ENCODE measurements at places on chromosomes 6 and 20.

- no peak for DNase-seq
These were observed 90.1 kb downstream of the BMP5 start for GRCh38 chr6:55785273-55785672.

- DNase-seq, result no peak
These were observed 83.6 kb upstream of the PMEPA1 start for GRCh38 chr20:57793421-57793820.

DNA sequence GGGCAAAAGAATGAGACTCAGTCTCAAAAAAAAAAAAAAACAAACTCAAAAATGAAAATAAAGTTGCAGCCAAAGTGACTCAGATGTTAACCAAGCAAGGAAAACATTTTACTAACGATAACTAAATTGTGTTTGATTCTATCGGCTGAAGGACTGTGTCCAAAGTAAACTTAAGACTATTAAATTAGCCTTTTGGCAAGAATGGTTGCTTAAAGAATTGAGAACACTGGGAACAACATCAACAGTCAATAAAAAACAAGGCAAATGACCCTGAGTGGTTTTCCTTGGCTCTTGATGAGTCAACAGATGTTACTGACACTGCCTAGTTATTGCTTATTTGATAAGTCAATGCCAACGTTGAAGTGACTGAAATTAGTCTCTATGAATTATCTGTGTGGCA is 36.7 kb downstream of the POU3F2 start:
- DNase-seq, result no peak

GRCh38 chr6:79028641-79029314 is 49.3 kb downstream of the PHIP start:
- DNase-seq, result no peak

- DNase-seq, result no peak
These were observed 24.0 kb downstream of the JAG1 start for GRCh38 chr20:10649797-10650160.

GRCh38 chr6:142821860-142822259 is 123.1 kb downstream of the HIVEP2 start:
- DNase-seq, result no peak

DNA sequence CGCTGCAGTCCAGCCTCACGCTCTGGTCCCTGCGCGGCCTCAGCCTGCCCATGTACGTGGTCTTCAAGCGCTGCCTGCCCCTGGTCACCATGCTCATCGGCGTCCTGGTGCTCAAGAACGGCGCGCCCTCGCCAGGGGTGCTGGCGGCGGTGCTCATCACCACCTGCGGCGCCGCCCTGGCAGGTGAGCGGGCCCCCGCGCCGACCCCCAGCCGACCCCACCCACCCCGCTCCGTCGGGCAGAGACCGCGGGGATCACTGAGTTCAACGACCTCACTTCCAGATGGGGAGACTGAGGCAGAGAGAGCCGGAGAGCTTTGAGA is 545 bp downstream of the SLC35D3 start:
- no peak for DNase-seq

DNA sequence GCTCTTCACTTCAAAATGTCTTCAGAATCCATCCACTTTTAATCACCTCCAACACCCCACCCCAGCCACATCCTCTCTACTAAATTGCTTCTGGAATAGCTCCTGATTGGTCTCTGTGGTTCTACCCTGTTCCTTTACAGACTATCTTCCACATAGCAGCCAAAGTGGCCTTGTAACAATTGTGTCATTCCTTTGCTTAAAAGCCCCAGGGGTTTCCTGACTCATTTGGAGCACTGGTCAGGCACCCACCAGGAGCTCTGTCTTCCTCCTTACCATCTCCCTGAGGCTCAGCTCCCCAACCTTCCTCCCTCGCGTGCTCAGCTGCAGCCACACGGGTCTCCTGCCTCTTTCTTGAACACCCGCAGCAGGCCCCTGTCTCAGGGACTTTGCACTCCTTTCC is 126.8 kb downstream of the HIVEP1 start:
- DNase-seq, result no peak

GRCh38 chr6:119604124-119604523 is 254.6 kb upstream of the MAN1A1 start:
- no peak for DNase-seq

DNA sequence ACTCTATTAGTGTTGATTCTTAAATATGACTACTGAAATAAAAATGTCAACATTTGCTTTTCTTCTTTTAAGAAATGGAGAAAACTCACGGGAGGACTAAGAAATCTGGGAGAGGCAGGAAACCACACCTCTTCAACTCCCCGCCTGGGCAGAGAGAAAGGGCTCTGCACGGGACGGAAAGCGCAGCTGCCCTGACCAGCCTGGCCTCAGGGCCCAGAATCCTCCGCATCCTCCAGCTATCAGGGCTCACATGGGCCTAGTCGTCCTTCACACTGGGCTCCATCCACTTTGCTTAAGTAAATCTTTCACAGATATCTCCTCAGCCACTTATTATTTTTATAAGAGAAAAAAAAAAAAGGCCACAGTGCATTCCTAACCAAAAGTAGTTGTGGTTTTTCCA is 215.1 kb downstream of the TBXT start:
- no peak for DNase-seq

- DNase-seq, result no peak
These were observed 70.5 kb downstream of the RREB1 start for GRCh38 chr6:7178280-7178679.

GRCh38 chr20:39263076-39263475 is 300.9 kb downstream of the DHX35 start:
- DNase-seq, result no peak

DNA sequence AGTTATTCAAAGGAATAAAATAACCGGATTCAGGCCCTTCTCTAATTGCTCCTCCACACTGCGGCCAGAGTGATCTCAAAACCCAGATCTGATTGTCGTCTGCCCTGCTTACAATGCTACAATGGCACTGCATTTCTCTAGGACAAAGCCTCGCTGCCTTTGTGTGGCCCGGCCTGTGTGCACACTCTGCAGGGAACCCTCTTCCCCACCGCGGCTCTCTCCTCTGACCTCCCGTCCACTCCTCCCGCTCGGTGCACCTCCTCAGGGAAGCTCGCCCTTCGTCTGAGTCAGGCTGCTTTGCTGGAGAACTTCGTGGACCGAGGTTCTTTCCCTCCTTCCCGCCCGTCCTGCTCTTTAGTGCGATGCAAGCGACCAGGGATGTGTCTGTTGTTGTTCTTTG is 101.6 kb upstream of the SNX9 start:
- DNase-seq, result no peak

- no peak for DNase-seq
These were observed 76.8 kb upstream of the GATA5 start for GRCh38 chr20:62552613-62553012.

DNA sequence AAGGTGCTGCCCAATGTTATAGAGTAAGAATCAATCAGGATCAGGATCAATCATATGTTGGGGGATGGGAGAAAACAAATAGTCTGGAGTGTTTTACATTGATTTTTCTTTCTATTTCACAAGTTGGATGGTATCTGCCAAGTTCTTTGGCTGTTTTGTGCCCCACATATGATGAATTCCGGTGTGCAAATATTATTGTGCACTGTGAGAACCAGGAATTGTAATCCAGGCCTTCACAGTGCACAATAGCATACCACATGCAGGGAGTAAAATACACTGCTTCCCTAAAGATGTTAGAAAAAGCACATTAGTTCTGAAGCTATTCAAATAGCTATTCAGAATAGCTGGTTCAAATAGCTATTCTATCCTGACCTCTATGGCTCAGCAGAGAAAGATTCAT is 133.7 kb downstream of the LCA5 start:
- no peak for DNase-seq

GRCh38 chr20:39473536-39473935 is 511.4 kb downstream of the DHX35 start:
- no peak for DNase-seq

GRCh38 chr6:35710241-35710847 is 21.6 kb upstream of the FKBP5 start:
- DNase-seq, result no peak

GRCh38 chr6:27505209-27506027 is 32.5 kb upstream of the ZNF184 start:
- DNase-seq, result no peak

DNA sequence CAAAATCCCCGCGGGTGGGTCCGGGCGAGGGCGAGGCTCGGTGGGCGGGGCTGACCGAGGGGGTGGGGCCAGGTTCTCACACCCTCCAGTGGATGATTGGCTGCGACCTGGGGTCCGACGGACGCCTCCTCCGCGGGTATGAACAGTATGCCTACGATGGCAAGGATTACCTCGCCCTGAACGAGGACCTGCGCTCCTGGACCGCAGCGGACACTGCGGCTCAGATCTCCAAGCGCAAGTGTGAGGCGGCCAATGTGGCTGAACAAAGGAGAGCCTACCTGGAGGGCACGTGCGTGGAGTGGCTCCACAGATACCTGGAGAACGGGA is 809 bp downstream of the HLA-G start:
- no peak for DNase-seq

DNA sequence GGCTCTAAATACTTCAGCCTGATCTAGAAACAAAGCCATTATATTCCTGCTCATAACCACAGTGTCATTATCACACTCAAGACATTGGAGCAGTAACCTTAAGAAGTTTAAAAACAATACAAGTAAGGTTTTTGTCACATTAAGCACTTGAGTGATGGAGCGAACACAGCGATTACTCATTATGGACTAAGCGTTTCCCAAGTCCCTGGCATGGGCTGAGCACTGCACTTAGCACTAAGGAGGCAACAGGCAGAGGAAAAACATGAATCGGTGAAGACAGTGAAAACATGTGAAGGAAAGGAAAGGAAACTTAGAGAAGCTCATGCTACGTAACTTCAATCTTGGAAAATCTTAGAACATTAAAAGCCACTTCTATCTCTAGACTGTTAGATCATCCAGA is 108.7 kb downstream of the SLC24A3 start:
- DNase-seq, result no peak

- DNase-seq, result peak; percentile 31
These were observed 122.5 kb upstream of the BMP2 start for GRCh38 chr20:6644813-6645628.

GRCh38 chr20:4848041-4848440 is 126.3 kb downstream of the PRND start:
- DNase-seq, result no peak

DNA sequence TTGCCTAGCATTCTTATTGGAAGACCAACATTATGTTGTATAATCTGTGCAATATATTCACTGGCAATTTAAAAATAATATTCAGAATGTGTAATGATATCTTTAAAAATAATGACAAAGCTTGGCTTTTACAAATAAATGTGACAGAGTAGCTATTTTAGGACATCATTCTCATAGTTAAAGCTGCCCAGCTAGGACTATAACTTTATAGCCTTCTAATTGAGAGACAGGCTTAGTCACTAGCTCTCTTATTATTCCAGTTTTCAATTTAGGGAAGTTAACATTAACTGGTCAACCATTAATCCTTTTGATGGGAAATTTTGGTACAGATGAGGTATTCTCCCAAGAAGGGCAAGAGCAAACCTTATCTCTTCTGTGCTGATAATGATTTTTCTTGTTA is 197.3 kb downstream of the CLVS2 start:
- DNase-seq, result no peak

GRCh38 chr6:31114541-31114878 is at the start of gene PSORS1C1:
Gene PSORS1C1, plus strand, starts transcription at chr6:31114800. Its CDS starts 14,833 bp downstream, at chr6:31129633.
- no peak for DNase-seq

- no peak for DNase-seq
These were observed 123.1 kb downstream of the RCAN2 start for GRCh38 chr6:46368169-46368536.

DNA sequence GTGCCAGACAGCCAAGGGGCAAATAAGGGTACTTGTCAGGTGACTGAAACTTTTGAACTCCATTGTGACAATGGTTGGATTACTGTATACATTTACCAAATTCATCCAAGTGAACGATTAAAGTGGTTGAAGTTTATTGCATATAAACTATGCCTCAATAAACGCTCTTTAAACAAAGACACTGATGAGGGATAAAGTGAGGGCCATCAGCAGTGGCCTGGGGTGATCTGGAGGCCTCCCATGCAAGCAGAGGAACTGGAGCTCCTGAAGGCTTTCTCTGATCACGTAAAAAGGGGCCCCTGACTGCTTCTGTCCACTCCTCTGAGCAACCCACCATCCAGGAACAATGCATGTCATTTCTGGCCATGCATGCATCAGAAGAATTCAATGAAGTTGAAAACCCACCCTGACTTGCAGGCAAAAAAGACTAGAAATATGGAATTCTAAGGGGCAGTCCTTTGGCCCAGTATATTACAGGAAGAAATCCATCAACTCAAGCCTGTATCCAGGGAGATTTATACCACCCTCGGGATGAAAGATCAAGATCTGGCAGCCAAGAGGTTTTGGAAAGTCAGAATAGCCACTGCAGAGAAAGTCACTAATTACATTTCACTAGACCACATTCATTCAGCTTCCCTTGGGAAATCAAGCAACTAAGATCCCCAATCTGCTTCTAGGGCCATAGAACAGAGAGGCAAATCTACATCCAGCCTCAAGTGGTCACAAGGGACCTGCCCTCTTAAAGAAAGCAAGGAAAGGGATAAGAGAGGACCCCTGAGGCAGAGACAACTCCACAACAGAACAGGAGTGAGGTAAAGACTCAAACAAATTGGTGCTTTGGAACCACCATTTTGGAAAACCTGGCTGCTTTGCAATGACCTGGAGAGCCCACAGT is 31.7 kb upstream of the RAB22A start:
- DNase-seq, result no peak

DNA sequence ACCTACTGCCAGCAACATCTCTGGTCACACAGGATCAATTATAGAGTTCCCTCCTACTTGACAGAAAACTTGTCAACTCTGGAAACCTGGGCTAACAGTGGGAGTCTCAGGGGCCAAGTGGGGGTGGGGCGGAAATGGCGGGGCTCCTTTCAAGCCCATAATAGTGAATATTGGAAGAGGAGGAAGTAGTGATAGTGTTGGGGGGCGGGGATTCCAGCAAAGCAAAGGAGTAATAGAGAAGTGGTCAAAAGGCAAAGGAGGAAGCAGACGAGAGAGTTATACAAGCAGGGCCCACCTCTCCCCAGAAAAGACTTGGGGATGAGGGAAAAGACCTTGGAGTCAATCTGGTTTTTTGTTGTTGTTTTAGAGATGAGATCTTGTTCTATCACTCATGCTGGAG is 2.1 kb downstream of the DEF6 start:
- peak; percentile 70 for DNase-seq
